ENCODE measurements at places on chromosomes 5 and 9.

DNA sequence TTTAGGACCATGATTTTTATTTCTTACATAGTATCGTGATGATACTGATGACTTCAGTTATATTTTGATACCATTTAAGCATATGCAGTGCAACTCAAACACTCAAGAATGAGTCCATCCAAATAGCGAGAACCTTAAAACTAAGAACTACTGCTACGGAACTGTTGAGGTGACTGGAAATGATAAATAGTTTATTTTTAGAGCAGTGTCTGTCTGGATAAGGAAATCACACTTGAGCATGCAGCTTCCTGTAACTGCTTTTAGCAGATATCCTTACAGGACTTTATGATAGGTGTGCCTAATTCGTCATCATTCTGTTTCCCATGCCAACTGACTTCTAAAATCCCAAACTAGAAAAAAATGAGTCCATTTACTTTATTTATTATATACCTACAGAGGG, 85.5 kb downstream of the ADGRV1 start:
- no peak for DNase-seq

DNA sequence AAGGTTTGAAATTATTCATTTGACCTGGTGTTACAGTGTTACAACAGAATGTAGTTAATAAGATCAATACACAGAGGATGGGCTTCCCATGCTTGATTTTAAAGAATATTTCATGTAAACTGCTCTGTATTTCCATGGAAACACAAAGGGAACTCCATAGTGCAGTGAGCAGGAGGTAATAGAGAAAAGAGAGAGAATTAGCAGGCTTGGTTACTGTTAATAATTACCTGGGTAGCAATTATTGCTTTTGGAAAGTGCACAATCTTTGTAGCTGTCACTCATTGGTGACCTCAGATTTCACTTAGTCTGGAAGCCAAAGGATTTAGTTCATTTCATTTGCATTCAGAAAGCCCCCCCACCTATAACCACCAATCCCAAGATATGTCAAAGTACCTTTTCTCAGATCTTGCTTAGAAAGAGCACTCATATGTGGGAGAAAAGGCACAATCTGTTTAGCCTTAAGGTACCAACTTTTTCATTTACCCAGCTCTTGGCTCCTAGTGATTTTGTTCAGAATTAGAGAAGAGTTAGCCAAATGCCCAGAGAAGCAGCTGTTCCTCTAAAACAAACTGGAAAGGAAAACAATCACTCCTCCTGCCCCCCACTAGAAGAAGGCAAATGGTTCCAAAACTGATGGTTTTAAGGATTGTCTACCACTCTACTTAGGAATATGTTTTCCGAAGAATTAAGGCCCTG, 234.5 kb upstream of the SLC24A2 start:
- DNase-seq, result no peak

DNA sequence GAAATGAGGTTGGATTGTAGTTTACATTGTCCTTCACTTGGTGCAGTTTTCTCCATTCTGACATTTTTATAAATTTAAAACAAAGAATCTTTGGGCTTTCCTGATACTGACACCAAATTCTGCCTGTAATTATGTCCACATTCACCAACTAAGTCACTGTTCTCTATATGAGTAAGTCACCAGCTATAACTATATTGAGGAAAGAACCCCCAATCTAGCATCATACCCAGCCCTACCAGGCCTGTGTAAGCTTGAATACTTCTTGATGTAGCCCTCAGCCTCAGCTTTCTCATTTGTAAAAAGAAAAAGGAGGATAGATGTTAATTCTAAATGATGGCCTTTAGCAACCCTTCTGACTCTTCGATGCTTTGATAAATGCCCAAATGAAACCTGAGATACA, 112.7 kb upstream of the FST start:
- no peak for DNase-seq

DNA sequence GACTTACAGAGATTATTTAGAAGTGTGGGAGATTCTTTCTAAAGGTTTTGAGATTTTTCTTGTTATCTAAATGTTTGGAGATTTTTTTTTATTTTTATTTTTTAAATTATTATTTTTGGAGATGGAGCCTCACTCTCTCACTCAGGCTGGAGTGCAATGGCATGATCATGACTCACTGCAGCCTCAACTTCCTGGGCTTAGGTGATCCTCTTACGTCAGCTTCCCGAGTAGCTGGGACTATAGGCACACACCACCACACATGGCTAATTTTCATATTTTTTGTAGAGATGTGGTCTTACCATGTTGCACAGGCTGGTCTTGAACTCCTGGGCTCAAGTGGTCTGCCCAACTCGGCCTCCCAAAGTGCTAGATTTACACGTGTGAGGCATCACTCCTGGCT, 694.5 kb downstream of the TLE1 start:
- DNase-seq, result no peak

- DNase-seq, result no peak
These were observed 13.6 kb upstream of the IL17B start for GRCh38 chr5:149392718-149393117.

- no peak for DNase-seq
These were observed 52.3 kb upstream of the IRX2 start for GRCh38 chr5:2803751-2804150.

- DNase-seq, result no peak
These were observed 184.0 kb downstream of the SLF1 start for GRCh38 chr5:94802450-94802849.

DNA sequence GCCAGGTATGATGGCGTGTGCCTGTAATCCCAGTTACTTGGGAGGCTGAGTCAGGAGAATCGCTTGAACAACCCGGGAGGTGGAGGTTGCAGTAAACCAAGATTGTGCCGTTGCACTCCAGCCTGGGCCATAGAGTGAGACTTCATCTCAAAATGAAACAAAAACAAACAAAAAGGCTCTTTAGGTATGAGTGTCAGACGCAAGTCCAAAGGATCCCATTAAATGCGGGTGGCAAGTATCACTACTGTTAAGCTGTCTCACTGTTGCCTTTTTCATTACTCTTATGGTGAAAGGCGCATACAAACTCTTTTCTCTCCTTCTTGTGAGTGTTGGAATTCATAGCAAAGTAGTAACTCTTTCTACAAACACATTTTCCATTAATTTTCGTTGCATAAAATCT, 688.5 kb upstream of the CHD1 start:
- DNase-seq, result no peak

GRCh38 chr5:35618304-35618636, 607 bp downstream of the SPEF2 start:
- no peak for DNase-seq

- DNase-seq, result peak; percentile 9
These were observed 138.0 kb upstream of the KCNN2 start for GRCh38 chr5:114223866-114224265.

DNA sequence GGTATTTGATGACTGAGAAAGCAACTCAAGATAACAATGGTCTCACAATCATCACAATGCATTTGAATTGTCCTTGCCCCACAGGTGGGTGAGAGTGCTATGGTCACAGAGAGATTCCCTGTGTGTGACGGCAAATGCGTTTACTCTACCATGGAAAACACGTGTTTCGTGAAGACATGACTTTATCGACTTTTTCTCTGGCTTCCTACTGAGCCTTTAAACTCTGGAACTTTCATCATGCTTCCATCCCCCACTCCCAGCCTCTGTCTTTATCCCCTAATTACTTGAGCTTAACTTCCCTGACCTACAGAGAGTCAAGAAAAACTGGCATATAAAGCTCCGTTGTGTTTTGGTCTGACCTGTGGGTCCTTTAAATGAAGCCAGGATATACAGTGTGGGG, 414.1 kb upstream of the CLINT1 start:
- DNase-seq, result no peak

- no peak for DNase-seq
These were observed 772 bp upstream of the TARS1 start for GRCh38 chr5:33439905-33440481.

DNA sequence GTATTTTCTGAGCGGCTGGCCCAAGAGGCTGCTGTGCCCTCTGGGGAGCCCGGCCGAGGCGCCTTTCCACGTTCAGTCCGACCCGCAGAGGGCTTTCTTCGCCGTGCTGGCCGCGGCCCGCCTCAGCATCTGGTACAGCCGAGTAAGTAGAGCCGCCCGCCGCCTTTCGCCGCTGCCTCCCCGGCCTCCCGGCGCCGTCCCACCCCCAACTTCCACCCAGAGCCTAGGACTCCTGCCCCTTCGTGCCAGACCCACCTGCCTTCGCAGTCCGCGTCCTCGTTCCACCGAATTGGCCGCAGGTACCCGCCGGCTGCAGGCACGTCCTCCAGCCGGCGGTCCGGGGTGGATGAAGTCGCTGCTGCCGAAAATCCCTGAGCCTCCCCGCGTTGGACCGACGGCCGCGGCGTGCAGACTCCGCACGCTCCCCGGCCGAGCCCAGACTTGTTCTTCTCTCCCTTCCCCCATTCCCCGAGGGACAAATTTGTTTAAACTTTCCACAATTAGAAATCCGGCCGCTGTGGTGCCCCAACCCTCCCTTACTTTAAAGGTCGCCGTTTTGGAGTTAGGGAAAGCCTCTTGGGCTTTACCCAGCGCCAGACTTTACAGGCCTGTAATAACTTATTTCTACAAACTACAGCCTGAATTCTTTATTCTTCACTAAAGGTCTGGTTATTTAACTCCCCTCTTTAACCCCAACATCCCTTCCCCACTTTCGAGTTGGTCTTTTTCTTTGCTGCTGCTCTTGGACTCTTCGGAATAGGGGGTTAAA, 589 bp downstream of the RIC1 start:
- peak; percentile 69 for DNase-seq

- peak; percentile 86 for DNase-seq
These were observed at the start of gene KLF4 for GRCh38 chr9:107489687-107490605. TSS of gene KLF4 (minus strand) at chr9:107489769. CDS start at chr9:107489172, 597 bp downstream.

DNA sequence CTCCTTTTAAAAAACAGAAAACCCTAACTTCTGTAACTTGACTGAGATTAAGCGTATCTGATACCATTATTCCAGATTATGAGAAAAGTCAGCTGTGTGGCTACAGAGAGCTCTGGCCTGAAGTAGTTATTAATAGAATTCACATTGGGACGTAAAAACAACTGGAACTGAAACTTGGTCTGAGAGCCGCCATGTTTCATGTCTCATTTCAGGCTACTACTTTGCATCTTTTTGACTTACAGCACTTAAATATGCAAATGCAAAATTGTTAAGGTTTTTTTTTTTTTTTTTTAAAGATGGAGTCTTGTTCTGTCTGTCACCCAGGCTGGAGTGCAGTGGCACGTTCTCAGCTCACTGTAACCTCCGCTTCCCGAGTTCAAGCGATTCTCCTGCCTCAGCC, 25.2 kb downstream of the MAP3K1 start:
- no peak for DNase-seq

- no peak for DNase-seq
These were observed 605.4 kb upstream of the CLINT1 start for GRCh38 chr5:158464383-158464782.

- DNase-seq, result no peak
These were observed 7.3 kb downstream of the ARAP3 start for GRCh38 chr5:141674747-141675146.

GRCh38 chr5:135156715-135157404, 122.8 kb upstream of the PITX1 start:
- DNase-seq, result no peak

- no peak for DNase-seq
These were observed 52.9 kb upstream of the VCAN start for GRCh38 chr5:83418356-83419321.

- no peak for DNase-seq
These were observed 92.8 kb downstream of the ARHGEF28 start for GRCh38 chr5:73718762-73719161.

- DNase-seq, result no peak
These were observed 7.0 kb downstream of the STOM start for GRCh38 chr9:121362813-121363621.

GRCh38 chr5:77924081-77924480, 147.9 kb upstream of the TBCA start:
- no peak for DNase-seq

DNA sequence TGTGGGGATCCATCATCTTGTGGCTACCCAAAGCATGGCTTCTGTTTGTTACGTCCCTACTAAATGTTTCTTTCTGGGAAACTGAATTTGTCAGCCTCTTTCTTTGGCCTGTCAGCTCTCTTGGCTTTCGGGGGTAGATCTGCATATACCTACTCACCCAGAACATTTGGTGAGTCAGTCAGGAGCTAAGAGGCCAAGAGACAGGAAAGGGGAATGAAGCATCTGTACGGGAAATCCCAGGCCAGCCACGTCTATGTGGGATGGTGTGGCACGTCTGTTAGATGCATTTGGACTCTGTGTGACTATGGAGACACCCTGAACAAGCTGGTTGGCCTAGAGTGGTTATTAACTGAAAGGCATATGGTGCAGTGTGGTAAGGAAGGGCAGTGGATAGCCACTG, 58.1 kb downstream of the CDO1 start:
- no peak for DNase-seq

DNA sequence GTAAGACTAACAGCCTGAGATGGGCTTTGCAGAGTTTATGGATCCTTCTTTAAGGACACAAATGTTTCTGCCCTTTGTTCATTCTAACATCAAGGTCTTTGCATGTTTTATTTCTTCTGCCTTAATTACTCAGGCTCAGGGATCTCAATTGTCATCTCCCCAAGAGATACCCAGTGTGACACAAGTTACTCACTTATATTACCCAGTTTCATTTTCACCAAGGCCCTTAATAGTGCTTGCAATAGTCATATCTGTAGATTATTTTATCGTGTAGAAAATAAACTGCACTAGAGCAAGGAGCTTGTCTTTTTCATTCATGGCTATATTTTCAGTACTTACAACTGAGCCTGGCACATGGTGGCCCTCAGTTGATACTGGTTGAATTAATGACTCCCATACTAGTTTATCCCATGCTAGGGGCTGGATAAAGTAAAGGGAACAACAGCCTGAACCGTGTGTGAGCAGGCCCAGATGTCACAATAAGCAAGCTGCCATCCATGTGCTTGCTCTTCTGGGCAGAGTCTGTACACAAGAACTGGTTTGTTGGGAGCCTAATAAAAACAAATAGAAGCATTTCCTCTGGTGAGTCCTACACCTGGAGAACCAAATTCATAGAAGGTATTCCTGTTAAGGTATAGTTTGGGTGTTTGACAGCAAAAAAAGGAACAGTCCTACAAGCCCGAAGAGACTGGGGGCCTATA, 112.5 kb upstream of the CD180 start:
- DNase-seq, result no peak

GRCh38 chr9:36640771-36641381, 68.2 kb downstream of the MELK start:
- DNase-seq, result no peak

DNA sequence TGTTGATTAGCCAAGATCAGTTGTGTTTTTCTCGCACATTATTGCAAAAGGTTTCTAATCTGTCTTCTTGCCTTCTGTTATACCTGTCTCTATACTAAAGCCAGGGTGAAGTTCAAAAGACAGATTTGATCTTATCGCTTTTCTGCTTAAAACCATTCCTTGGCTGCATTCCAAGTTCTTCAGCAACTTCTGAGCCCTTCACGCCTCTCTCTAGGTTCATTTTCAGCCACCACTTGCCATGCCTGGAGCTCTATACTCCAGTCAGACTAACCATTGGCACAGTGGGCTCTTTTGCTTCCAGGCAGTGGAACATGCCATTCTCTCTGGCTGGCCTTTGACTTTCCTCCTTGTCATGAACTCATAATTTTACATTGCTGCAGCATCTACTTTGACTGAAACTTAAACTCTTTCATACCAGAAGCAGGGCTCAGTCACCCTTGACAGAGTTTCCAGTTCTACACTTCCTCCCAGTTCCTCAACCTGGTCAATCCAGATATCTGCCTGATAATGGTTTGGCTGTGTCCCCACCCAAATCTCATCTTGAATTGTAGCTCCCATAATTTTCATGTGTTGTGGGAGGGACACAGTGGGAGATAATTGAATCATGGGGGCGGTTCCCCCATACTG, 114.4 kb downstream of the SLC12A2 start:
- DNase-seq, result no peak

Measured in SK-N-SH (cell line).